ENCODE measurements at places on chromosomes 4 and X.

GRCh38 chrX:130120321-130120731, 10.0 kb upstream of the ELF4 start:
- DNase-seq = no peak

DNA sequence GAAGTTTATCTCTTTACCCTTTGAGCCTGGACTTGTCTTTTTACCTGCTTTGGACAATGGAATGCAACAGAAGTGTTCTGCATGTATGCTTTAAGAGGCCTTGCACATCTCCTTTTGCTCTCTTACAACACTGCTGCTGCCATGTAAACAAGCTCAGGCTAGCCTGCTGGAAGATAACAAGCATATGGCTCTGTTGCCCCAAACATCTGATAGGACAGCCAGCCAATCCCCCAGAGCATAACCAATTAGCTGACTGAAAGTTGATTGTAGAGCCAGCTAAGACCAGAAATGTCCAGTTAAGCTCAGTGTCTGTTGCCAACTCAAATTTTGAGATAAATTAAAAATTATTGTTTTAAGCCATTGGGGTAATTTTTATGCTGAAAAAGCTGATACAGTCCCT, 510.6 kb upstream of the CNKSR2 start:
- DNase-seq = no peak

GRCh38 chrX:118839334-118839958, 15.8 kb downstream of the ZCCHC12 start:
- peak; percentile 16 for DNase-seq

DNA sequence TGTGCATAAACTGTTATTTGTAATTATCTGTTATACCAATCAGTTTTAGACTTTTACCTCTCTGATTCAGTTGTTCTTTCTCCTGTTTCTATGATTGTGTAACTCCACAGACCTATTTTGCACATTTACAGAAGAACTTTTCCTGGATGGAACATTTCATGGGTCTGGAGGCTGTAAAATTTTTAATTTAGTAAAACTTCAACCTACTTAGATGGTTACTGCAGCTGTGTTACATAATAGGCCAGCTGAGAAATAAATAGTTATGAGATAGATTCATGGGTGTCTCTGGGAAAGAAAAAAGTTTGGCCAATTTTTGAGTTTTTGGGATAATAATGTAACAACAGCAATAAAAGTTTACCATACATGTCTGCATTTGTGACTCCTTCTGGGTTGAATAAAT, 253.5 kb downstream of the ARHGAP24 start:
- no peak for DNase-seq

GRCh38 chr4:120754590-120754989, 167.9 kb downstream of the PRDM5 start:
- DNase-seq = no peak

- peak; percentile 13 for DNase-seq
Measured at GRCh38 chrX:136767104-136767941, 13.4 kb downstream of the ARHGEF6 start.

- no peak for DNase-seq
Measured at GRCh38 chr4:38115601-38116000, 155.4 kb downstream of the PTTG2 start.

GRCh38 chr4:2592572-2592971, 56.1 kb downstream of the FAM193A start:
- no peak for DNase-seq

DNA sequence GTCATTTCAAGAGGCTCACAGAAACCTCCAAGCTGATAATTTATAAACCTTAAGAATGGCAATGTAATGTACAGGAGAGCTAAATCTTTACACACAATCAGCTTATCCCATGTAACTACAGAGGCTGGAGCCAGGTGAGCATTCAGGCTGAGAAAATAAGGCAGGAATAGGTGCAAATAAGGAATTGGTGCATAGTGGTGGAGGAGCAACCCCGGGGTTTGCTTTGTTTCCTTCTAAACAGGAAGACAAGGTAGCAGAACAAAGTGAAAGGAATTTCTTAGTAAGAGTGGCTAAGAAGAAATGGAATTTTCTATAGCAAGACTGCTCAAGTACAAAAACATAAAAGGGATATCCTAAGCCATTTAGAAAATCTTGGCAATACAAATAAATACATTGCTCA, 82.4 kb downstream of the NR3C2 start:
- no peak for DNase-seq

GRCh38 chr4:16573206-16573605, 325.2 kb downstream of the LDB2 start:
- no peak for DNase-seq

DNA sequence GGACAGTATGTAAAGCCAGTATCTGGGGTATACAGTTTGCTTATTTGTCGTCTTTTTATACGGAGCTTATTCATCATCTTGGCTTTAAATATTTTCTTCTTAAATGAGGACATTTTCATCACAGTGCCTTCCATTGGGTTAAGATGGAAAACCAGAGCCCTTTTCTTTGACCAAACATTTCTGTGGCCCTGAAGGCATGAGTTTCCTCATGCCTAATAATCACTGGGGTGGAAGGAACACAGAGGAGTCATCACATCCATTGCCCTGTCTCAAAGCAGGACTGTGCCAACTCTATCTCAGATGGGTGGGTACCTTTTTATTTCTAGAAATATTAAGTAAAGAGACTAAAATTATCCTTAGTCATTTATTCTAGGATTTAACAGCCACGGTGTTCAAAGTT, 40.0 kb downstream of the CHRDL1 start:
- no peak for DNase-seq

GRCh38 chrX:110795645-110796406, at the start of gene CHRDL1:
Gene CHRDL1, minus strand, starts transcription at chrX:110795817. Its CDS starts 3,636 bp downstream, at chrX:110792181.
- no peak for DNase-seq

- DNase-seq = no peak
Measured at GRCh38 chr4:134490863-134491262, 289.3 kb upstream of the PABPC4L start.

DNA sequence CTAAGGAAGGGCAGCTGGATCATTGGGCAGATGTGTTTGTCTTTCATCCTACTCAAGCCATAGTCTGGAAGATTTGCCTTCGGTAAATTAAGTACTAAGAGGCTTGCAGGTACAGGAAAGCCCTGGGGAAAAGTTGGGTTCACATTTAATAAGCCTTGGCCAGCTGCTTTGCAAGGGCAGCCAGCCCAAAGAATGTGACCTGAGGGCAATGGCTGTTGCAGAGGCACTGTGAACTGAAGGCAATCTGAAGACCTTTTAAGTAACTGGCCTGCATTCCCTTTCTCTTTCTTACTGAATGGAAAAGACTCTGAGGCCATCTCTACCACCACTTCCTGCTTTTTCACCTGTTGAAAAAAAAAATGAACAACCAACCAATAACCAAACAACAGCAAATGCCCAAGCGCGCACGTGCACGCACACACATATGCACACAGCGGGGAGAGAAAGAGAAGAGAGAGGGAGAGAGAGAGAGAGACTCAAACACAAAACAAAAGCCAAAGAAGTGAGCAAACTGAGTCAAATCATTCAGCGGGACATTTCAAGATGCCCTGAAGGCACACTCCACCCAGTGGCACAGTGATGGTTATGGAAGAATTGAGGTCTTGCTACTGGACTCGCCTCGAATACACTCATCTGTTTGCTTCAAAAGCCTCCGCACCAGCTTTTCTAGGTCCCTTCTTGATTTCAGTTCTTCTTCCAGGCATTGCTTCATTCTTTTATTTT, 19.6 kb downstream of the CD40LG start:
- DNase-seq = no peak

DNA sequence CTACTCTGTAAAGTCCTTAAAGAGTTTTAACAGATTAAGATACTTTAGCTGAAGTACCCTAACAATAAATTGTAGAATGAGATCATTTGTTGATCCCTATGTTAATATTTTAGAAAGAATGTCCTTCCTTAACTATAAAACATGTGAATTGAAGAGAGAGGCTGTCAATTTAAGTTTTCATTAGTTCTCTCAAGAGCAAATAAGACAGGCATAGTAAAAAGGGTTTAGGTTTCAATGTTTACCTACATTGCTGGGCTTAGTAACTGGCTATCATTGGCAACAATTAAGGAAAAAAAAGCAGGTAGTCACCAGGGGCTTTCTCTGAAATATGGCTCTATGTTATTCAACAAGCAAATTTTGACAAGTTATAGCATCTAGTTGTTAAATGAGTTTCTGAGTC, 91.5 kb downstream of the ATRX start:
- DNase-seq = no peak

GRCh38 chr4:121338518-121338917, 42.3 kb downstream of the QRFPR start:
- DNase-seq = no peak

GRCh38 chr4:55736605-55737183, 82.9 kb upstream of the EXOC1L start:
- no peak for DNase-seq

GRCh38 chr4:17546222-17546621, 30.8 kb upstream of the LAP3 start:
- DNase-seq = no peak

- no peak for DNase-seq
Measured at GRCh38 chrX:68902706-68903504, 74.1 kb downstream of the EFNB1 start.

GRCh38 chrX:19642241-19643109, 127.2 kb upstream of the MAP3K15 start:
- DNase-seq = no peak

DNA sequence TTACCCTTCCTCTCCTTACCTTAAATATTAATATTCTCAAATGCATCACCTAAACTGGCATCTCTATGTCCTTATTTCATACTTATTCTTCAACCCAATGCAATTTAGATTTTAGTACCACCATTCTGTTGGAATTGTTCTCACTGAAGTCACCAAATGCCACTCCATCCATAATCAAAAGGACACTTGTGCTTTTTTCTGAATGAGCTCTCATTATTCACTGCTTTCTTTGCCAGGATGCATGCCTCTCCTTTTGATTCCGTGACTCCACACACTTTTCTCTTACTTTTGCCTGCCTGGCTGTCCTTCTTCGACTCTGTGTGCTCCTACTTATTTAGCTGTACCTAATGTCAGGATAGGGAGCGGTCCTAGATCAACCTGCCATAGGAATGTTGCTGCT, 633.1 kb upstream of the BOD1L1 start:
- no peak for DNase-seq

DNA sequence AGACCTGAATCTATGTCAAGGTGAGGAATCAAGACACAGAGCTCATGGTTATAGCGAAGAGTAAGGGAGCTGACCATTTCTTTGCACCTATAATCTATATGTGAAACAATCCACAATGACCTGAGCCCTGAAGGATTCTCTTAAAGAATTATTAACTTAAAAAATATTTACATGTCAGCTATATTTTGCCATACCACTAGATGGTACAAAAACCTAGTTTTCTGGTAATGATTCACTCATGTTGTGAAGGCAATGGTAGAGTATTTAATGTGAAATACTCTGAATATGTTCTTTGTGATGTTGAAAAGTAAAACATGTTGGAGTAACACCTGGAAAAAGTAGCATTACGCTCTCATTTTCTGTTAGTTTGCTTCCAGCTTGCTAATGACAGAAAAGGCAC, 40.0 kb downstream of the VGLL1 start:
- no peak for DNase-seq

- no peak for DNase-seq
Measured at GRCh38 chr4:169557061-169557636, 55.2 kb downstream of the NEK1 start.

DNA sequence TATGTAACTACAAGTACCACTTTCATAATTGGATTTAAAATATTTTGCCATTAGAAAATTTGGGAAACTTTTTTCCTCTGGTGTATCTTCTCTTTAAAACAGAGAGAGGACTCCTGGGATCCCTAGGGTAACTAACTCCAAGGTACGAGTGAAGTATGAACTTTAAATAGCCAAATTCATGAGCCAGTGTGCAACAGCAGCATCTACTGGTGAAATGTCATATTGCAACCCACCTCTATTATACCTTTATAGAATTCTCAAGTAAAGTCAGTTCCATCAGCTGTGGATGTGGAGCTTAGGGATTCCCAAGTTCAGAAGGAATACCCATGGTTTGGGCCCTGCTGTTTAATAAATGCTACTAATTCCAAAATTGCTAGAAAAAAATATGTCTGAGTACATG, 282.7 kb upstream of the TAPT1 start:
- DNase-seq = no peak

GRCh38 chr4:62087706-62088105, 887.6 kb downstream of the ADGRL3 start:
- DNase-seq = no peak

DNA sequence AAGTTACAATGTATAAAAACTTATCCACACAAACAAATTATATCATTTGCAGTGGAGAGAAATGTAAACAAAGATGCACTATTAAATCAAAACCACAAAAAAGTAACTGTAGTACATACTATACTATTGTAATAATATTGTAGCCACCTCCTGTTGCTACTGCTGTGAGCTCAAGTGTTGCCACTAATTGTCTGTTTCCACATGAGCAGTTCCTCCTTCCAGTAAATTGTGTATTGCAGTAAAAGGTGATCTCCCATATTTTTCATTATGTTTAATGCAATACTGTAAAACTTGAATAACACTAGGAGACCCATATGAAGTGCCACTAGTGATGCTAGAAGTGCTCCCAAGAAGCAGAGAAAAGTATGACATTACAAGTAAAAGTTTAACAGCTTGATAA, 11.7 kb downstream of the LIN54 start:
- no peak for DNase-seq

DNA sequence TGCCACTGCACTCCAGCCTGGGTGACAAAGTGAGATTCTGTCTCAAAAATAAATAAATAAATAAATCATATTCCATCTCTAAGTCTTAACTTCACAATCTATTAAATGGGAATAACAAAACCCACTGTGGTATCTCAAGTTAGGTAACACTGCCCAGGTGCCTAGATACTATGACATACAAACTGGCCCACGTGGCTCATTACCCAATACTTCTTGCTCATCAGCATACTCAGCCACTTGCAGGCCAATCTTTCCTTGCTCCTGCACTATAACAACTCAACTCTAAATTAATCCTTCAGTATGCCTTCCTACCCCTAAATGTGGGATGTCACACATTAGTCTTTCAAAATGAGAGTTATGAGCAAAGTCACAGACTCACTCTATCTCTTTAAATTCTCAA, 230.1 kb downstream of the OPHN1 start:
- no peak for DNase-seq

DNA sequence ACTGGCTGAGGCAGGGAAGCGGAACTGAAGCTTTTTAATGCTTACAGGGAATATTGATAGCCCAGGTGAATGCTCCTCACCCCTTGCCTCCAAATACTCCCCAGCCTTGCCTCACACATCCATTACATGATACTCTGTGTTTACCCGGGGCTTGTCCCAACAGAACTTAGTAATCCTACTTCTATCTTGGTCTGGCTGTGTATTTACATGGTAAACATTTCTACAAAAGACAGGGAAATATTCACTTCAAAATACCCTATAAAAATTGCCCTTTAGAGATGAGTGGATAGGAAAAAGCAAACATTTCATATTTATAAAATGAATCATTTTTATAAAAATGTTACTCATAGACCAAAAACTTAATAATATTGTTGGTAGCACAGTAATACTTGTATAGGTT, 120.1 kb downstream of the NHS start:
- no peak for DNase-seq

GRCh38 chr4:175705407-175705806, 106.7 kb downstream of the GPM6A start:
- DNase-seq = no peak

- DNase-seq = no peak
Measured at GRCh38 chrX:118520216-118521206, 24.9 kb downstream of the DOCK11 start.

All from stimulated activated CD8-positive, alpha-beta memory T cell treated with anti-CD3 and anti-CD28 coated beads, Interleukin-2, amount 100 ng/mL, for 1 hour (primary cell).